ENCODE measurements at places on chromosomes 1 and 21. TPM values are rescaled to one million over a fixed set of nuclear protein-coding genes. Genes with fewer than 3 reads are reported as not detected.

CDC7 gene
- total RNA-seq, result 25.6 TPM

AK5 gene
- 0.57 TPM for total RNA-seq

FCRLB gene
- 0.29 TPM for total RNA-seq

LHX8 gene
- total RNA-seq, result not detected

DYRK1A gene
- 55.4 TPM for total RNA-seq

FRRS1 gene
- 2.8 TPM for total RNA-seq

OR6K3 gene
- not detected for total RNA-seq

C1orf94 gene
- not detected for total RNA-seq

LRIF1 gene
- 14.0 TPM for total RNA-seq

AMY1C gene
- not detected for total RNA-seq

TIE1 gene
- total RNA-seq, result 0.59 TPM

IFI44 gene
- 5.2 TPM for total RNA-seq

TENT5C gene
- 3.9 TPM for total RNA-seq

CLEC20A gene
- not detected for total RNA-seq

RNU1-1 gene
- 1,003 TPM for total RNA-seq
